ENCODE measurements at places on chromosomes 16 and 17.

- DNase-seq: no peak
Measured at GRCh38 chr16:29985271-29985811, 10.1 kb downstream of the HIRIP3 start.

- DNase-seq: no peak
Measured at GRCh38 chr17:36749493-36749892, 148.1 kb downstream of the MRM1 start.

DNA sequence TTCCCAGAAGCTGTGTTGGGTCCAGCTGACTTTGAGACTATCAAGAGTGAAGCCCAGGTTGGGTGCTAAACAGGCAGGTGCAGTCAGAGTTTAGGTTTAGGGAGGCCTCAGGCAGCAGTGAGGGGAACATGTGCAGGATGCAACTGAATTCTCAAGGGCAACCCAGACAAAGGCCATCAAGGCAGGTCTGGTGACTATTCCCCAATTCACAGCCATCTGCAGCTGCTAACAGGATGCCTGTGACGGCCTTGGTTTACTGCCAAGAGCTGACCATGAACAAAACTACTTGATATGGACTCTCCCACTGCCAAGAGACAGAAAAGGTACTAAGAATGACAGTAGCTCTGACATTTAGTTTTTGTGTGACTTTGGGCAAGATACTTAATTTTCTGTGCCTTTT lies 45.2 kb upstream of the BCAR1 start:
- DNase-seq: no peak

DNA sequence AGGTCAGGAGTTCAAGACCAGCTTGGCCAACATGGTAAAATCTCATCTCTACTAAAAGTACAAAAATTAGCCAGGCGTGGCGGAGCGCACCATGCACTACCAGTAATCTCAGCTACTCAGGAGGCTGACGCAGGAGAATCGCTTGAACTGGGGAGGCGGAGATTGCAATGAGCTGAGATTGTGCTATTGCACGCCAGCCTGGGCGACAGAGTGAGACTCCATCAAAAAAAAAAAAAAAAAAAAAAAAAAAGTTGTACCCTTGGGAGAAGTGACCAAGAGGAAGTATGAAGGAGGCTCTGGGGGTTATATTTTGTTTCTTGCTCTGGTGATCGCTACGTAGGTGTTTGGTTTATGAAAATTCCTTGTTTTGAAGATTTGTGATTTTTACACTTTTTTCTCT lies 66.3 kb downstream of the LITAF start:
- no peak for DNase-seq

GRCh38 chr16:83899978-83900377 lies 1.1 kb downstream of the MLYCD start:
- no peak for DNase-seq

DNA sequence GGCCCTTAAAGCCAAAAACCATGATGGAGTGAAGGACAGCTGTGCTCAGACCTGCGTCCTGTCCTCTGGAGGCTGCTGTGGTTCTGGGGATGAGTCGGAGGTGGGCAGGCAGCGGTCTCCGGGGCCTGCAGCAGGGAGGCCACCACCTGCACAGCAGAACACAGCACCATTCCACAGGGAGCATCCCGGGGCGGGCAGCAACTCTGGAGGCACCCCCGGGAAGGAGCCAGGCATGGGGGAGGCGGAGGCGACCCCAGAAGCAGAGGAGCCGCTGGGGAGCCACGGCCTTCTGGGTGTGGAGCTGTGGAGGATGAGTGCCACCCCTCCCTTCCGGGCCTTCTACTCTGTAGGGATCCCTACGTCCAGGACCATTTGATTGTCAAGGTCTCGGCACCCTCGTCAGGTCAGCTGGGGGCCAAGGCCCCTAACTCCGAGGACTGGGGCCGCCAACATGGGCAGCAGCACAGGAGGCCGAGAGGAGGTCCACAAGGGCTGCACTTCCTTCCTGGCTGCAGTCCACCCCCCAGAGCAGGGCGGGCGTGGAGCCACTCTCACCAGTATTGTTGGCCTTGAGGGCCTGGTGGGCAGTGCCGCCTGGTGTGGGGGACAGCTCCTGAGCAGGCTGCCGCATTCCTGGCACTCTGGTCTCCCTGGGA lies 23.8 kb downstream of the CEP131 start:
- no peak for DNase-seq

DNA sequence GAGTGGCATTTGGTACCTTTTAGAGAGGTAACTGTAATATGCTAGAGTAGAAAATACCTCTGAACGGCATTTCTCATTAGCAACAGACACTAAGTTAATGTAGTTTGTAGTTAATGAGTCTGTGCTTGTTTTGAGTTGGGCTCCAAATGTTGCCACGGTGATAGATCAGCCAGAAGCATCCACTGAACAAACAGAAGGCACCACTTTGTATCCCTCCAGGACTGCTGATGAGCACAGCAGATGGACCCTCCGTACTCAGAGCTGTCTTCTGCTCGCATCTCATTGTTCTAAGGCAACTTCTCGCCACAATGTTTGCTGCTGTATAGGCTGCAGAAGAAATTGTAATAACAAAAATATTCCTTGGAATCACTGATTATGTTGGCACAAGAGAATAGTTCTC lies 56.1 kb downstream of the TNRC6C start:
- no peak for DNase-seq

DNA sequence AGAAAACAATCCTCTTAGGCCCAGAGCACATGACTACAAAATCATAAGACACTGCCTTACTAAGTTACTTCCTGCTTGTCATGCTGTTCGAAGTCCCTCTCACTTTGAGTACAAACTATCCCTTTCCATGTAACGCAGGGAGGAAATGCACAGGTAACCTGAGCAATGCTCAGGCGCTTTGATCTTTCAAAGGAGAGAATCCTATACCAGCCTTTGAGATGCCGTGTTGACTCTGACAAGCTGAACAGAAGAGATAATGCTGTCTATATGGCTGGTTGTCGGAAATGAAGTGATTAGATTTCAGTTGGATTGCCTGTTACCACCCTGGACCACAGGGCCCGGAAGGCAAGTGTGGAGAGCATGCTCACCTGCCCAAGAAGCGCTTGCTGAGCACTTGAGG lies 75.9 kb downstream of the CDH11 start:
- no peak for DNase-seq

DNA sequence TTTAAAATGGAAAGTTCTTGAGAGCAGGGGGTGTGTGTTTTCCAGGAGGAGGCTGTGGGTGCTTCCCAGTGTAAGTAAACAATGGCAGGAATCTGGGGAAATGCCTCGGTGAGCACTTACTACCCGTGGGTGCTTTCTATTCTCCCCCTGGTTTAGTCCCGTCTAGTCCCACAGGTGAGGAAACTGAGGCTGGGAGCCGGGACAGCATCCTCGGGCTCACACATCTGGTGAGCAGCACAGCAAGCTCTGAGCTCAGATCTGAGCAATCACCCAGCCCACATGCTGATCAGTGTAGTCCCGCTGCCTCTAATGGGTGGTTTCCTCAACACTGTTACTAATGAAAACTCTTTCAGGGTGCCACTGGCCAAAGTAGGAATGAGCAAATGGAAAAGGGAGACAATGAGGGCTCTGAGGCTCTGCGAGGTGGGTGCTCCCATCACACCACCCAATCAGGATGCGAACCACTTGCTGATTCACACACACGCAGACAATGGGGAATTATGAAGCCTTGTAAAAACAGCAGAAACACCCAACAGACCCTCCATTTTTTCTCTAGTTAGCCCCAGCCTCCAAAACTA lies 202.6 kb downstream of the PARN start:
- DNase-seq: no peak

Data from GM12865 (cell line).